ENCODE measurements at places on chromosomes 13 and 19.

DNA sequence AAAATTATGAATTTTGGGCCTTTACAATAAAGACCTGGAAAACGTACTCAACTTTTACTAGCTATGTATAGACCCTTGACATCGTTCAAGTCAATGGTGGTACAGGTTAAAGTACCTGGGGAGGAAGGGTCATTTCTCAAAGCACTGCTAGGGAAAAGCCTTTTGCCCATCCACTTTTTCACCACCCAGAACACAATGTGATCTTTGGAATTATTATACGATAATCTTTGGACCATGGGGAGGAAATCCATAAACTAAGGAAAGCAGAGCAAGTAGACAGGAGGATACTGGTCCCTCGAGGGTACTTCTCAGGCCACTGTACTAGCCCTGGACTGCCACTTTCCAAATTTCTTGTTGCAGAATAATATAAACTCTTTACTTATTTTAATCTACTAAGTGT is 39.5 kb downstream of the UBL3 start:
- no peak for DNase-seq

- peak; percentile 64 for DNase-seq
Measured at GRCh38 chr13:111947026-111947810, 119.7 kb upstream of the SOX1 start.

- DNase-seq, result no peak
Measured at GRCh38 chr13:78100486-78100885, 181.9 kb upstream of the EDNRB start.

DNA sequence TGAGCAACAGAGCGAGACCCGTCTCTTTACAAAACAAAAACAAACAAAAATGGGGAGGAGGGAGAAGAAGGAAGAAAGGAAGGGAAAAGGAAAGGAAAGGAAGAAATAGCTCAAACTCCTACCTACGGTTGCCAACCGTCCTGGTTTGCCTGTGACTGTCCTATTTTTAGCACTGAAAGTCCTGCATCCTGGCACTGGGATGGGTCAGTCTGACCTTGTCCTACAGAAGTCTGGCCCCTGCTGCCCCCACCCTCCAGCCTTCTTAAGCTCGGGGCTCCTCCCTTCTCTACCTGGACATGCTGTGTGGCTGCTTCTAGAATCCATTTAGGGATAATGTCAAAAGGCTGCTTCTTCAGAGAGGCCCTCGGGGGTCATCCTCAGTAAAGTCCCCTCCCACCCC is 1.2 kb upstream of the STXBP2 start:
- no peak for DNase-seq

DNA sequence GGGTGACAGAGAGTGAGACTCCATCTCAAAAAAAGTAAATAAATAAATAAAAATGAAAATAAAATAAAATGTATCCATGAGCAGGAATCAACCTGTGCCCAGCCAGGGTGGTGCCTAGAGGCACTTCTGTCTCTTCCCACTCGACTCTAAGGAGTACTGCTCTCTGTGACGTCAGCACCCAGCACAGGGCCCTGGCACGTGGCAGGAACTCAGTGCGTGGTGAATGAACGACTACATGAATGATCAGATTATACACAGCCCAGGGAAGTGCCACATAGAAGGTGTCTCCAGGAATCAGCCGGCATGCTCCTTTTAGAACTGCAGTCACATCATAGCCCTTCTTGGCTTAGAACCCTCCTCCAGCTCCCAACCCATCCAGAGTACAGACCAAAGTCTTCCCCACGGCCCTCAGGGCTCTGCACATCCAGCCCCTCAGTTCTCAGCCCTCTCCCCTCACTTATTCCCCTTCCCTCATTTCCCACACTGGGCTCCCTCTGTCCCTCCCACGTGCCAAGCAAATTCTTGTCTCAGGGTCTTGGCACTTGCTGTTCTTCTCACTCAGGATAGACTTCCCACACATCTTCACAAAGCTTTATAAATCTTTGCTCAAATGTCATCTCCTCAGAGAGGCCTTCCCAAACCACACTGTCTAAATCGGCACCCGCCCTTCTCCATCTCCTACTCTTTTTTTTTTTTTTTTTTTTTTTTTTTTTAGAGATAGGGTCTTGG is 4.2 kb downstream of the CLIP3 start:
- DNase-seq, result no peak

DNA sequence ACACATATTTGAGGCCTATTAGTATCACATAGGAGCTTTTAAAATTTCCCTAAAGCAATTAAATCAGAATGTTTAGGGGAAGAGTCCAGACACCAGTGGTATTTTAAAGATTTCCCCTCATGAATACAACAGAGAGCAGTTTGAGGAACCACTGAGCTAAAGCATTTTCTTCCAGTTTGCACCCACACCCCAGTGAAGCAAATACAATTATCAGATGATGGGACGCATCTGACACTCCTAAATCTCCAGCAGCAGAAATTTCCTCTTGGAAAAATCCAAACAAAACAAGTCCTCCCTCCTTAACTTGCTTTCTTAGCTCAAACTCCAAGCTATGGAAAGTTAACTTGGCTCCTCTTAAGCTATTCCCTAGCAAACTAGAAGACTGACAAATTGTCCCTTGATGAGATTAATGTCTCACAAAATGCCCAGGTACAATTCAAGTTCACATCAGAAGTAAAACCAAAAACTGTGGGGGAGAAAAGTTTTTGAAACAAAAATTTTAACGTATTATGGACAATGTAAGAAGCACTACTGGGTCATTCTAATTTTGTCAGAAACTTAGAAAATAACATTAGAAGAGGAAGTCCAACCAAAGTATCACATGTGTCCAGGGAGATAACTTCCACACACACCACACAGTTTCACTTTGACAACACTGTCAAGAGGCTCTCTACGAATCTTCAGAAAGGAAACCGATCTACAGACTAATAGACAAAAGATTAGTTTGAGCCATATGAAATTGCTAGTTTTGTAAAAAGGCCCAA is 74.1 kb downstream of the ABCC4 start:
- no peak for DNase-seq

- peak; percentile 36 for DNase-seq
Measured at GRCh38 chr19:56594783-56595547, at the start of gene ZNF71. Gene ZNF71 (plus strand): TSS chr19:56595302. CDS start chr19:56601559, 6,257 bp downstream.

DNA sequence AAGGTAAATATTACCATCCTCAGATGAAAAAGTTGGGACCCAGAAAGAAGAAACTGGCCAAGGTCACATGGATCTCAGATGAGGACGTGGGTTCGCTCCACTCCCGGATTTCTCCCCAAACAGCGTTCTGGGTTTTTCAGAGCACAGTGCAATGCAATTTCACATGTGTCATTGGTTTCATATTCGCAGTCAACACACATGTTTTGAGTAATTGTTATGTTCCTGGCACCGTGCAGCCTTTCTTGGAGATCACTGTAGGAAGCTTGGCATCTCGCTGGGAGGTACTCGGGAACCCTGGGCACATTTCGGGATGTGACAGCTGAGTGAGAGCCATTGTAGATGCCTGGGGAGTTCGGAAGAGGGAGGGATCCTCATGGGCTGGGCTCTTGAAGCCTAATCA is 26.2 kb upstream of the CEBPG start:
- DNase-seq, result no peak

- no peak for DNase-seq
Measured at GRCh38 chr19:35262101-35262761, 6.5 kb upstream of the USF2 start.

GRCh38 chr19:29781386-29782259 is 30.2 kb upstream of the CCNE1 start:
- no peak for DNase-seq

DNA sequence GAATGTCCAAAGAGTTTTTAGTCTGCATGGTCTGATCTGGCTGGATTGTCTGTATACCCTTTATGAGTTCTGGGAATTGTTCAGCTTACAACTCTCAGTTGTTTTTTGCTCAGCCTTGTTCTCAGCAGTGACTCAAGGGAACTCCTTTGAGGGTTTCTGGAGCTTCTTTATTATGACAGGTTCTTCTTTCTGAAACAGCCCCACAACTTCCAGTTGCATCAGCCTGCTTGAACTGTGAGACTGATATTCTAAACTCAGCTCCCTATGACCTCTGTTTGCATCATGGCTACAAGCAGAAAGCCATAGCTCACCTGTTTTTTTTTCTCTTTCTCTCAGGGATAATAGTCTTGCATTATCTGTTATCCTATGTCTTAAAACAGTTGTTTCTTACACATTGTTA is 85.0 kb downstream of the TDRD3 start:
- no peak for DNase-seq

DNA sequence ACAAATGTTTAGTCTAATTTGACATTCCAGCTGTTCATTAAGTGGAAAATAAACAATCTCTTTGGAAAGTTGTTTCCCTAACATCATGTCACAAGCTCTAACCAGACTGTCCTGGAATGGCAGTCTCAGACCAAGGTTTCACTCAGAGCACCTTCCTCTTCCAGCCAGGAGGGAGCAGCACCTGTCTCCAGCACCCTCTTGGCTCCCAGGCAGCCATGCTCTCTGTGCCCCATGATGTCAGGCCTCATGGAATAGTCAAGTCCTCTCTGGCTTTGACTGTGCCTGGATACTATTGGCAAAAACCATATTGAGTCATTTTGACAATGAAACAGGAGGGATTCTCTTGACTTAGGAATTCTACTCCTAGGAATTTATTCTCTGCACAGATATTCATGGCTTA is 171.4 kb downstream of the OXGR1 start:
- peak; percentile 38 for DNase-seq

DNA sequence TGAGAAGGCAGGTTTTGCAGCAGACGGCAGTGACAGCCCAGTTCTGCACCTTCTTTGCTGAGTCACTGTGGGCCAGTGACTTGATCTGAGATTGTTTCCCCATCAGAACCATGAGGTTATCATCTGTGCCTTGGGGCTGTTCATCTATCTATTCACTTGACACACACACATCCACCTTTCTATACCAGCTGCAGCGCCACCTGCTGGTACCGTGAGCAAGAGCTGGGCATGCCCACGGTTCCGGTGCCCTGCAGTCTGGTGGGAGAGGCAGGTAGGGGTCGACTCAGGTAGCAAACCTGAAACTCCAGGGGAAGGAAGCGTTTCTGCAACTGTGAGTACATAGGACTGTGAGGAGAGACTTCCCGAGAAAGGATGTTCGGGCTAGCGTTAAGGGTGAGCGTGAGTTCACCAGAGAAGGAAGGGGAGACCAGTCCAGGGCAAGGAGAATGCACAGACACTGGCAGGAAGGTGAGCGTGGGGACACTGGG is 7.5 kb upstream of the LIN7B start:
- DNase-seq, result no peak

DNA sequence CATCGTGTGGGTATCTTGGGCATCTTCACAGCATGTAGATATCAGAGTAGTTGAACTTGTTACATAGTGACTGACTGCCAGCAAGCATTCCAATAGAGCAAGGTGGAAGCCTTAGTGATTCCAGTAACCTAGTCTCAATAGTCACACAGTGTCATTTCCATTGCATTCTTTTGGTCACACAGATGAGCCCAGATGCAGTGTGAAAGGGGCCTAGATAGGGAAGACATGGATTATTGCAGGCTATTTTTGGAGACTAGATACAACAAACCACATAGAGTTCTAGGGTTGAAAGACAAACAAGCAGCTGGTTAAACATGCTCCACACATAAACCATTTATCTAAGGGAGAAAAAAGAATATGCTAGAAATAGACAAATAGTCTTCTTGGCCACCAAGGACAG is 553.5 kb downstream of the DCT start:
- no peak for DNase-seq

DNA sequence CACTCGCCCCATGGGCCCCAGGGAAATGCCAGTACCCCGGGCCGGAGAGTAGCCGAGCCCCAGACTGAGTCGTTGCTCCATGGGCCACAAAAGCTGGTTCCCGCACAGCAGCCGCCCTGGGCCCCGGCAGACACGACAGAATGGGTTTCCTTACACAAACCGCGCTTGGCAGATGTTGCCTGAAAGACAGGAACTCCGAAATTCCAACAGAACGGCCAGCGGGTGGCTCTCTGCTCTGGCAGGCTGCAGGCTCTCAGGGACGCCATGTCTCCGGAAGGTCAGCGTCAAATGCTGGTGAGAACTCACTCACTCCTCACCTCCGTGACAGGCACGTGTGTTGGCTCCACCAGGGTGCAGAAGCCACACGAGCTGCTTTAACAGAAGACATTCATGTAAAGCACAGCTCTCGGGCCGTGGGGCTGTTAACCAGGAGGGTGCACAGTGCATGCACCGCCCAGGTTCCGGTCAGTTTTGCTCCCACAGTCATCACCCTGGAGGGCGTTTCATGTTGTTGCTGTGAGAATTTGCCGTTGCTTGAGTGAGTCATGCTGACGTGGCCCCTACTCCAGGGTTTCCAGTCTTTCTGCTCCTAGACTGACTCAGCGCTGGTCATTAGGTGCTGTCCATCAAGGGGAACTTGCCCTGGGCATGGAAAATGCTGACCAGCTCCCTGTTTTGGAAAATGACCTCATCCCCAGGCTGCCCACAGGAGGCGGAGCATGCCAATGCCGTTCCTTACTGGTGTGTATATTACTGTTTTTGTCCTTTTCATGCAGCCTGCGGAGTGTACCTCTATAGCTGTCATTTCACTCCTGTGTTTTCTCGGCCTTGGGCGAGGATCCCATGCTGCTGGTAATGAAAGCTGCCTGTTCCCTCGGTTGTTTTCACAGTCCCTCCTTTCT is 44.8 kb downstream of the ANKRD10 start:
- no peak for DNase-seq

GRCh38 chr19:13037161-13037560 is 41.9 kb downstream of the NFIX start:
- DNase-seq, result no peak

DNA sequence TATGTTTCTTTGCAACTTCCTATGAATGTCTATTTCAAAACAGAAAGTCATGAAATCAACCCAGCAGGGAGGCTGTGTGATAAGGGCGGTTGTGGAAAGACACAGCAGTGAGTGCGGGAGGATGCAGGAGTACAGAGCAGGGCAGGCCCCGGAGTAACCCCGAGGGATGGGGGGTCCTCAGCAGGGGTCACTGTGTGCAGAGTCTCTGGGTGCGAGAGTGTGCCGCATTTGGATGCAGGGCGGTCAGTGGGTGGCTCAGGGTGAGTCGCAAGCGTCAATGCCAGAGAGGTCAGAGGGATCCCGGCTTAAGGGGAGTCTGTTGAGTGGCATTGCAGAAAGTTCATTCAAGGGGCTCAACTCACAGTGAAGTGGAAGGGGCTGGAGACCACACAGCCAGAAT is 147.8 kb downstream of the STK24 start:
- no peak for DNase-seq

DNA sequence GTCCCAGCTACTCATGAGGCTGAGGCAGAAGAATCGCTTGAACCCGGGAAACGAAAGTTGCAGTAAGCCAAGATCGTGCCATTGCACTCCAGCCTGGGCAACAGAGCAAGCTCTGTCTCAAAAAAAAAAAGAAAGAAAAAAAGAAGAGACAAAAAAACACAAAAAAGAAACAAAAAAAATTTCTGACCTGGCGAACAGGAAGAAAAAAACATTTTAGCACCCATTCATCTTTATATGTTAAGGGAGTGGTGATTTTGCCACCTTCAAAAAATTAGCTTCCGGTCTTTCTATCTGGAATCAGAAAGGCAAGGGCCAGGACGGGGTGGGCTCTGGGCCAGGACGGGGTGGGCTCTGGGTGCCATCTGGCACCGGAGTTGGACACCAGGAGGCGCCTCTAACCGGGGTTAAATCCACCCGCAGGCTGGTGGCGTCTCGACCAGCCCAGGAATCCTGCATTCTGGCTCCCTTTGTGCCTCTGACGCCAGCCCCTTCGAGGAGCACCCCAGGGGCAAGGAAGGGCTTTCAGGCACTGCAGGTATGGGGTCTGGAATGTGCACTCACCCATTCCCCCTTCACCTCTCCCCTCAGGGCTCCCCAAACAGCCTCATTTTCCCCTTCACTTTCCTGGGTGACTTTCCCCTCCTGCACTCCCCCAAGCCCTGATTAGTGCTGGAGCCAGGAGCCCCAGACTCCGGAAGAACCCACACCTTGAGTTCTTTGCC is 10.4 kb upstream of the ZSWIM4 start:
- no peak for DNase-seq

- no peak for DNase-seq
Measured at GRCh38 chr13:46202966-46203365, 8.8 kb upstream of the LRRC63 start.

Data from NCI-H187 treated with DMSO at 0.1 percent for 48 hours (cell line).